ENCODE measurements at places on chromosomes 2 and 18.
A peak's percentile ranks its signal among the peaks of the same experiment; 100 is the strongest.

DNA sequence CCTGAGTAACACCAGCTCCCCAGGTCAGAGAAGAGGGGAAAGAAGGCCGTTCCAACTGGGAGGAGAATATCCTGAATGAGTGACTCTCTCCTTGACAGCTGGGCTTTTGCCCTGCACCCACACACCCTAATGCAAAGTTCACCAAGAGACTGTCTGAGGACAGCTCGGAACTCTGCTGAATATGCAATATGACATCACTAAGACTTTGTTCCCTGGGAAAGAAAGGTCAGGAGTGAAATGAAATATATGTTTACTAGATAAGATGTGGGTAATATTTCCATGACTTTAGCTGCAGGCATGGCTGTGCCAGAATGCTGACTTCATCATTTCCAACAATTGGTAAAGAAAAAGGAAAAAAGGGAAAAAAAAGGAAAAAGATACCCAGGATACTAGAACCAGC, 488.2 kb upstream of the RAB6C start:
- no peak for DNase-seq

DNA sequence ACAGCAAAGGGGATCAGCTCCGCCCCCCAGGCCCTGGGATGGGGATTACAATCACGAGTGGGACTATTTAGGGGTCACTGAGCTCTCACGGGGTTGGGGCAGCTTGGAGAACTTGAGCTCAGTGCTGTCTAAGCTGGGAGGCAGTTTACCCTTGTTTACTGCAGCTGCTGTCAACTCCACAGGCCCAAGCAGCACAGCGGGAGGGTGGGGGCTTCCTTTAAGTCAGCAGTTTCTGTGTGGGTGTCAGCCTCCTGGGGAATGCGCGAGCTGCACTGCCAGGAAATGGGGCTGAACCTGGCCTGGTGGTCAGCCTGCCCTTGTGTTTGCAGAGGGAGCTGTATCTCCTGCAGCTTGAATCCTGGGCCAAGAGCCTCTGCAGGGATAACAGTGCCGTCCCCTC, 29.8 kb downstream of the TOGARAM2 start:
- DNase-seq = no peak

GRCh38 chr2:38875227-38875575, 533 bp downstream of the DHX57 start:
- DNase-seq = no peak

DNA sequence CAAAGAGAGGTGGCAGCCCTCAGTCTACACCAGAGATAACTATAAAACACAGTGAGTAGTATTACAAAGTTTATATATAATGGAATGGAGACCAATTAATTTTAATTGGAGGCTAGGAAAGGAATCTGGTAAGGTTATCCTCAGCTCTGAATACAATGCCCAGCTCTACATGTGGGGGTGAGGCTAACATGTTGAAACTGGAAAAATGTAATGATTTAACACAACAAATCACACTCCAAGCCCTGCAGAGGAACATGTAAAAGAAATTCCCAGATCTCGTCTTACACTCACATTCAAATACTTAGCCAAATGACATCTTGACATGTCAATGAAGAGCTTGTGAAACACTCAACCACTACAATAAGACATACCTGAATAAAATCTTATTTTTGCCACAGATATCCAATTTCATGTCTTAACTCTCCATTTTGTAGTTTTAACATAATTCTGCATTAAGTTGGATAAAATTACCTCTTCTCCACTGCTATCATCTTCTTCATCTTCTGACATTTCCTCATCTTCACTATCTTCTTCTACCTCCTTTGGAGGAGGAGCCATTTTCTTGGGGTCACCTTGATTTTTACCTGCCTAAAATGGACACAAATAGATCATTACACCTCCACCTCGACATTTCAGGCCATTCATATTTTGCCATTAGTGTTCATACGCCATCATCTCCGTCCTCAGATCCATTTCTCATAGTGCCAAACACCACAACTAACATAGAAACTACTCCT, 1.4 kb downstream of the NCL start:
- no peak for DNase-seq

- DNase-seq = no peak
These were observed 1224.8 kb upstream of the ZEB2 start for GRCh38 chr2:145744541-145745386.

GRCh38 chr2:181894381-181894780, 2.9 kb downstream of the ITPRID2 start:
- DNase-seq = no peak

GRCh38 chr2:121664713-121665112, 15.5 kb upstream of the CLASP1 start:
- DNase-seq = no peak

GRCh38 chr2:65979446-65979845, 455.5 kb upstream of the MEIS1 start:
- no peak for DNase-seq

GRCh38 chr2:241613017-241613780, 23.8 kb downstream of the THAP4 start:
- no peak for DNase-seq

DNA sequence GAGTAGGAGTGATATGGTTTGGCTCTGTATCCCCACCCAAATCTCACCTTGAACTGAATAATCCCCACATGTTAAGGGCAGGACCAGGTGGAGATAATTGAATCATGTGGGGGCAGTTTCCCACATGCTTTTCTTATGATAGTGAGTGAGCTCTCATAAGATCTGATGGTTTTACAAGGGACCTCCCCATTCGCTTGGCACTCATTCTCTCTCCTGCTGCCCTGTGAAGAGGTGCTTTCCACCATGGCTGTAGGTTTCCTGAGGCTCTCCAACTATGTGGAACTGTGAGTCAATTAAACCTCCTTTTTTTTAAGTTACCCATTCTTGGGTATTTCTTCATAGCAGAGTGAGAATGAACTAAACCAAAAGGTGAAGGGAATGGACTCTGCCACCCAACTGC, 207.5 kb downstream of the LOXHD1 start:
- no peak for DNase-seq

DNA sequence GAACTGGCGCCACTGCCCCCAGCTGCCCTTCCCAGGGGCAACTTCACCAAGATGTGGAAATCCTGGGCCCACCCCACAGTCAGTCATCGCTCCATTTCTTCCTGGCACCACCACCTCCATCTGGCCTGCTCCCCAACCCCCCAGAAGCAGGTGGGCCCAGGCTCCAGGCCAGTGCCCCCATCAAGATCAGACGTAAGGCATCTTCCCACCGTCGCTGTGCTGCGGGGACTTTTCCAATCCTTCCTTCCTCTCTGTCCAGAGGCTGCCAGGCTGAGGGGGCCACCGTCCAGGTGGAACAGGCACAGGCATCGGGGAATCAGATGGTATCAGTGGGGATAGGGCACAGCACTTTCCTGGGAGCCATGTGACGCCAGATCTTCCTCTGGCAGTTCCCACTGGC, 8.1 kb downstream of the PRLH start:
- DNase-seq = no peak

- no peak for DNase-seq
These were observed 125.5 kb downstream of the NRP2 start for GRCh38 chr2:205807758-205808157.

DNA sequence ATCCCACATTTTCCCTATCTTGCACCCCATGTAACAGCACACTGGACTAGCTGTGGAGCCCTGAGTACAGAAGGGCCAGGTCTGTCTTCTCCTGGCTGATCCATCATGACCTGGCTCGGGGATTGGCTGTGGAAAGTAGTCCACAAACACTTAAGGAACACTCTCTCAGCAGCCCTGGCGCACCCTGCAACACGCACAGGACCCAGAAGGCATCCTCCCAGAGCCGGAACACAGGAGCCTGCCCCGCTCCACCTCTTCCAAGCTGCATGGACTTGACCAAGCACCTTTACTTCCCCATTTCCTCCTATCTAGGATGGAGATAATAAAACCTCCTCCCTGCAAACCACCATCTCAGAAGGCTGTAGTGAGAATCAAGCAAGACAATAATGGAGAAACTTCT, 151.7 kb downstream of the CTIF start:
- DNase-seq = no peak

DNA sequence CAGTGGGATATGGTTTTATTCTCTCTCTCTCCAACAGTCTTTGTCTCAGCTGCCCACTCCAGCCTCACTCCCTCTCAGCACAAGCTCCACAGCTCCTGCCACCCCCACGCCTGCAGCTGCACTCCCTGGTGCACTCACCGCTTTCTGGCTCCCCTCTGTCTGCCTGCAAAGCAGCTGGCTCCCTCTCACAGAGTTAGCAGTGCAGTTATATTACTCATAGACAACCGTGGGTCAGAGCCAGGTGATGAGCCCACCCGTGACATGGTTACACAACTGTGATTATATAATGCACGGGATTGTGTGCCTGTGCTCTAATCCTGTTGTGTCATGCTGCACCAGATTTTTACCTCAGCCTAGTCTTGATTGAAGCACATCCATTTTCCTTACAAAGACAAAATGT, 276.9 kb upstream of the CHAC2 start:
- DNase-seq = no peak

DNA sequence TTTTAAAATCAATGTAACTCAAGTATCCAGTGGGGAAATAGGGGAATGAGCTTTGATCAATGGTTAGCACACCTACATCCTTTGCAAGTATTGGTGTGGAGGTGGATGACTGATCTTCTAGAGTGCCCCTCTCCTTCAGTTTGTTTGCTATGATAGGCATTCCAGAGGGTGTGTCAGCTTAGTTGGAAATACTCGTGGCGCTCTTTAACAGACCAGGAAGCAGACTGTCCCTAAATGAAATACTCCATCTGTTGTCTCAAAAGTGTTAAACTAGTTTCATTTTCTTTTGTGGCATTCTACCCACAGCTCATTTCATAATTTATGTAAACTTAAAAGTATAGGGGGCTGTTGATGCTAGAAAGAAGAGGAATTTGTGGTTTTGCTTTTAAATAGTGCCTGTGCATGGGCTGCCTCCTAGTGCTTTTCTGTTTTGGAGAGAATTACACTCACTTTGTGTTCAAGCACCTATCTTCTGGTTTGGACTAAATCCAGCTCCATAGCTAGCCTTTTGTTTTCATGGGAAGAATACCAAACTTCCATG, 66.2 kb downstream of the STAT1 start:
- peak; percentile 16 for DNase-seq

GRCh38 chr2:44931198-44931780, 10.2 kb upstream of the SIX3 start:
- DNase-seq = no peak

- no peak for DNase-seq
These were observed 138.4 kb downstream of the TFCP2L1 start for GRCh38 chr2:121146630-121147029.

GRCh38 chr18:9449600-9450414, 25.5 kb upstream of the RALBP1 start:
- no peak for DNase-seq

GRCh38 chr2:181357979-181358378, 99.2 kb upstream of the ITGA4 start:
- DNase-seq = no peak

- no peak for DNase-seq
These were observed 63.2 kb downstream of the GNAL start for GRCh38 chr18:11752116-11752911.

DNA sequence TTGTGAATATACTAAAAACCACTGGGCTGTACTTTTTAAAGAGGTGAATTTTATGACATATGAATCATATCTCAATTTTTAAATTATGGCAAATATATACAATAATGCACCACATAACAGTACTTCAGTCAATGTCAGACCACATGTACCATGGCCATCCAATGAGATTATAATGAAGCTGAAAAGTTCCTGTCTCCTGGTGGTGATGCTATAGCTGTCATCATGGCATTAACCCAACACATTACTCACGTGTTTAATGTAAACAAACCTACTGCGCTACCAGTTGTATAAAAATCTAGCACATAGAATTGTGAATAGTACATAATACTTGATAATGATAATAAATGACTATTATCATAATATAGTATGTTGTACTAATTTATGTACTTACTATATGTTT, 77.6 kb upstream of the ID2 start:
- no peak for DNase-seq

GRCh38 chr2:212136216-212136795, 402.3 kb downstream of the ERBB4 start:
- no peak for DNase-seq

GRCh38 chr2:10495311-10495987, 47.3 kb upstream of the ODC1 start:
- no peak for DNase-seq

DNA sequence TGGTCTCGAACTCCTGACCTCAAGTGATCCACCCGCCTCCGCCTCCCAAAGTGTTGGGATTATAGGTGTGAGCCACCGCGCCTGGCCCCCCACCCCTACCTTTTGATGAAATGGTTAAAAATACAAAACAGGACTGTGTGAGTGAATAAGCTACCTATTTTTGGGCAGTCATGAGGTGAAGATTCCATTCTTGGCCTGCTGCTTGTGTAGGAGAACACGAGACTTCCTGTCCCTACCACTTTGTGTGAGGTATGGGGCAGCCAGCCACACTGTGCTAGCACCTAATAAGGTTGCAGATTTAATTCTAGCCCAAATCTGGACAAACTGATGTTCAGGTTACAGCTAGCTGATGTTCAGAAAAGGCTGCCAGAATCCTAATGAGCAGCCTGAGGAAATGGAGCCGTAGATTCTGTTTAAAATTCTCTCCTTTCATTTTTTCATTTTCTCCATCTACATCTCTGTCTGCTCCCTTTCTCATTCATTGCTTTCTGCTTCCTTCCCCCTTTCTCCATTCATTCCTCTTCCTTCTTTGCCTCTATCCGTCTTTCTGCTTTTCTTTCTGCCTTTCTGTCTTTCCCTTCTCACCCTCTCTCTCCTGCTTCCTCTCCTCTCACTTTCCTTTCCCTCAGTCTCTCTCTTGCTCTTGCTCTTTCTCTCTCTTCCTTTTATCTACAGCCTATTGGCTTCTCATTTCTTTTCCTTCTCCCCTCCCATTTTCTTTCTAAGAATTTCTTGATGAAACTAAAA, 4.6 kb upstream of the LTBP1 start:
- no peak for DNase-seq
